ENCODE measurements at places on chromosomes 2 and 18.

DNA sequence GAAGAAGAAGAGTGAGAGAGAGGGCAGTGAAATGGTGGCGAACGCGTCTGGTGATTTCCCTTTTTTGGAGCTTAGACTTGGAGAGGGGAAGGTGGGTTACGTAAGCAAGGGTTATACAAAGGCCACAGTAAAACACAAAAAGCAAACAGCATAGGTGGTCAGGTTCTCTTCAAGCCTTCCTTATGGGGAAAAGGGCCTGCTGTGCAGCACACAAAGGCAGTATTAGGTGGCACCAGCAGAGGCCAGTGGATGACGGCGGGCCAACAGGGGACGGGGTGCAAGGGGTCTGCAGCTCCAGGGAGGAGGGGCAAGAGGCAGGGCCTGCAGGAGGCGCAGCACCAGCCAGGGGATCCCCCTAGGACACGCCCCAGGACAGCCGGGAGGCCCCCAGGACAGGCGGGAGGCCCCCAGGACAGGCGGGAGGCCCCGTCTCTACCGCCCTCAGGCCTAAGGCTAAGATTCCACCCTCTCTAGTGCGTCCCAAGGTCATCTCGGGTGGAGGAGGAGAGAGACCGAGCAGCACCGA lies 32.6 kb upstream of the NPC1 start:
- DNase-seq, result no peak

DNA sequence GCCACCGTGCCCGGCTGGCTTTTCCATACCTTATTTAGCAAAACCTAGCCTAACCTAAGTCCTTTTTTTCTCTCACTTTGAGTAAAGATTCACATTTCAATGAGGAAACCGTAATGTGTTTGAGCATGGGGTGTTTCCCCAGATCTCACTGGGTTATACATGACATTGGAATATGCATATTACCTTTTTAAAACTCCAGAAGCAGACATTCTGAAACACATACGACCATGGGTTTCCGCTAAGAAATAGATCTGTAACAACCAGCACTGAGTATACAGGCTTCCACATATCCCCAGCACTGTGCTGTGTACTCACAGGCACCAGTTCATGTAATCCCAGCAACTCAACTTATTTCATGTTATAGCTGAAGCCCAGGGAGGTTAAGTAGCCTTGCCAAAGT lies 41.0 kb upstream of the FOSL2 start:
- DNase-seq, result no peak

DNA sequence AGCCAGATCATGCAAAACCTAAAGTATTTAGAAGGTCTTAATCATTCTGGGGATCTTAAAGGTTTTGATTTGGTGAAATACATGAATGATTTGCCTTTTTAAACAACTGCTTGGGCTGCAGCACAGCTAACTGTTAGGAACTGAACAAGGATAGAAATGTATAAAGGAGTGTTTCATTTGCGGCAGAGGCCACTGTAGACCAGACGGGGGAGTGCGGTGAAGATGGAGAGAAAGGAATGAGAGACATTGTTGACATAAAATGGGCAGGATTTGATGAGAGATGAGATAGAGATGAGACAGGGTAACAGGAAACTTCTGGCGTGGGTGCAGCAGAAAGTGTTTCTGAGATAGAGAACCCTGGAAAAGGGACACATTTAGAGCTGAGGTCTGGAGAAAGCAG lies 308.1 kb downstream of the TMX3 start:
- DNase-seq, result no peak

- DNase-seq, result no peak
Observed at GRCh38 chr2:1936427-1936980, 192.2 kb upstream of the PXDN start.

DNA sequence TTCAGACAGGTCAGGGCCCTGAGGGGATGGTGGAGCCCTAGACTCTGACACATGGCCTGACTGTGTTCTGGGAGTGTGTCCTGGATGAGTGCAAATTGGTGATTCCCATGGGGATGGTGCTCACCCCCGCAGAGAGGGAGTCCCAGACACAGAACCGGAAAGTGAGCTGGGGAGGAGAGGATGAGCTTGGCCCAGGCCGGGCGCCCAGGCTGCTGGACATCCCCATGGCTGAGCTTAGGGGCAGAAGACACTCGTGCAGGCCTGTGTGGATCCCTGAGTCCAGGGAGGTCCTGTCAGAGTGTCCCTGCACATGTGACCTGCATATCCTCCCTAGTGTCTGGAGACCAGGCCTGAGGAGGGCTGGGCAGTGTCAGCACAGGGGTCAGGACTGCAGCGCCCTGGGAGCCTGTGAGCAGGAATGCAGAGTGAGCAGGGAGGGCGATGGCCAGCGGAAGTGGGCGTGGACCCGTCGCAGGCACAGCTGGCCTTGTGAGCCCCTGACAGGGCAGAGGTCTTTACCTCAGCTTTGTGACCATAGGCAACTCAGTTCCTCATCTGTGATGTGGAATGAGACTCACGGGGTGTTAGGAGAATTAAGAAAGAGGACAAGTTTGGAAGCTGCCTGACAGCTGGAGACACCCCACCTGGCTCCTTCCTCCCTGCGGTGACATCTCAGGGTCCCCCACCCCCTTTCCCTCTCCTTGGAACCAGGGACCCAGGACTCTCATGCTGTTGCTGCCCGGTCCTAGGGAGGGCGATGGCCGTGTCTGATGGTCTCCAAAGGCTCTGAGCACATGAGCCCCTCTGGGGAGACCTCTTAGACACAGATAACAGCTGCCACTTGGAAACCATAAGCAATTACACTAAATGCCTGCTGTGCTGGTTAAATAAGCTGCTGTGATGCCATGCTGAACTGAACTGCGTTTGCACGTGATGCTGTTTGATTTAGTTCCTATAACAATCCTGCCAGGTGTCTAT lies 62.6 kb upstream of the HS6ST1 start:
- no peak for DNase-seq

DNA sequence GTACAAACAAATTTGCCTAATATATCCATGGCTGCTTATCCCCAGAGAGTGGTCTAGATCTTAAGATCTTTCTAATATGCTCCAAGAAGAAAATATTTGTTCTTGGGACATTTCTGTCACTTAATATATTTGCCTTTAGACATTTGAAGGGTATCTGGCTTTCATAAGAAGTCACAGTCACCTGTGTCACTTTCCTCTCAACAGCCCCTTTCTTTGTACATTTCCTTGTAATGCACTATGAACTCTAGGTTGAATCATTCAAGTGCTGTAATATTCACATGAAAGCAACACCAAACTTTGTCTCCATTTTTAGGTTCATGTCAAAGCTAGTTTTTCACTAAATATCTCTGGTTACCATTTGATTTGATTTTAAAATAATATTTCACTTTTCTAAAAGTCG lies 41.4 kb upstream of the NABP1 start:
- no peak for DNase-seq

- DNase-seq, result no peak
Observed at GRCh38 chr2:16194931-16195680, 254.8 kb downstream of the MYCN start.

- DNase-seq, result no peak
Observed at GRCh38 chr2:158313734-158314133, 142.8 kb downstream of the CCDC148 start.

DNA sequence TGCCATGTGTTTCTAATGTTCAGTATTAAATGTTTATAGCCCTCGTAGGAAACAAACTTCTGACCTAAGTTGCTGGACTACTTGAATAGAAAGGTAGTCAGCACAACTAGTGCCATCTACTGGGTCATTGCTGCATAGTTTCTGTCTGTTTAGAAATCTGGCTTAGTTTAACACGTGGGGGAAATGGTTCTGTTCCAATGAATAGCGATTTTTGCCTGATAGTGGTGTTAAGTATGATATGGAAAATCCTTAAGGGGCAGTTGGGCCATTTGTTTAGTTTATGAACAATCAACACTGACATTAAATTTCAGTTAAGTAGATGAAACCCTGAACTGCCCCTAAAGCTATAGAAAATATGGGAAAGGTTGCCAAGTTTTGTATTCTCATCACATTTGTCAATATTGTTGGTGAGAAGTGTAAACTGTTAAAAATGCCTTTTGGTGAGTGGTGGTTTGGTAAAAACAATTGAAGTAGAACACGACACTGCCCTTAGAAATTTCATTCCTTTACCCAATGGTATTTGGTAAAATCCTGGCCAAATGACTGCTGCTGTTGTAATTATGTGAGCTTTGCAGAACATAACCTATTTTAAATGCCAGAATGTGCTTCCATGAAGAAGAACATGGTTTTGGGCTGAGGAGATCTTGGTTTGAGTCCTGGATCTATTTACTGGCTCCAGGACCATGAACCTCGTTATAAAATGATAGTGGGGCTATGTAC lies 13.2 kb downstream of the NABP1 start:
- DNase-seq, result peak; percentile 66

DNA sequence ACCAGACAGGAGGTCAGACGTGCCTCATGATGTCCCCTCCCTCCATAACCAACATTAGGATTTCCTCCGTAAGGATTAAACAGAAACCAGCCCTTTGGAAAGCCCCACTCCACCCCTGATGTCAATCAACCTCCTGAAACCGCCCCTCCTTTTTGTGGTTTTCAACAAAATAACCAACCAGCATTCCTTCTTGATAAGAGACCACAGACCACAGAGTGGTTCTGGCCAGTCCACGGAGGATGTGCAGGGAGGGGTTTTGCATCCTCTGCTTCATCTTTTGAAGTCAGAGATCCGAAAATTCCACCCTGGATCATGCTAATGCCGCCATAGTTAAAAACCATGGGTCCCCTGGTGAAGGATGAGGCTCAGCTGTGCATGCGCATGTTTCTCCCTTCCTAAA lies 180.0 kb upstream of the CCDC150 start:
- no peak for DNase-seq

Data from GM04504 (cell line).